Naive thymus-derived CD4-positive, alpha-beta T cell (primary cell): ENCODE measurements at places on chromosomes 13 and 19. TPM values are rescaled to one million over a fixed set of nuclear protein-coding genes. Genes with fewer than 3 reads are reported as not detected.

TRPC4 gene
- total RNA-seq, result not detected in 2 replicates

DNA sequence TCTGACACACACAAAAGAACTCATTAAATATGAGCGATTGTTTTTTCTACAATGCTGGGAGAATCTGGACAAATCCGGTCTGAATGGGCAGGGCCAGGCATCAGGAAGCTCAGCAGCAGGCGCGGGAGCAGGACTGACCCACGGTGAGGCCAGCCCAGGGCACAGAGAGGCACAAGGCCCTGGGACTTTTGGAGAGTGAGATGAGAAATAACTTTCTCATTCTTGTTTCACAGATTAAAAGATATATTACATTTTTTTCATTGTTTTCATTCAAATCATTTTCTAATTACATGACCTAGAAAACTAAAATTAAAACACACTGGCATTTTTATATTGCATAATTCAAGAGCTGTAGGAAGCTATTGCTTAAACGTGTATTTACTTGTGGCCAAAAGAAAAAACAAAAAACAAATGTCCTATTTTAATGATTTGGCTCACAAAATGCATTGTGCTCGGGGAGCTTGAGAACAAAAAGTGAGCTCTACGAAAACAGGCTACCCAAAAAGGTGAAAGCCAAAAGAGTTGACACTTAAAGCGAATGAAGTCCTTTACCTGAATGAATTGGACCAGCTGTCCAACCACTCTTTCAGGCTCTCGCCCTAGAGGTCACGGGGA is 133.1 kb downstream of the TNFRSF19 start:
- DNase-seq, result no peak
- H3K27ac ChIP-seq, result no peak overlapping the region
- no peak overlapping the region for H3K4me3 ChIP-seq
- H3K4me1 ChIP-seq, result no peaks in the 10 kb centered on the region
- H3K36me3 ChIP-seq, result no peaks in the 10 kb centered on the region

TEX101 gene
- total RNA-seq, result not detected

DNA sequence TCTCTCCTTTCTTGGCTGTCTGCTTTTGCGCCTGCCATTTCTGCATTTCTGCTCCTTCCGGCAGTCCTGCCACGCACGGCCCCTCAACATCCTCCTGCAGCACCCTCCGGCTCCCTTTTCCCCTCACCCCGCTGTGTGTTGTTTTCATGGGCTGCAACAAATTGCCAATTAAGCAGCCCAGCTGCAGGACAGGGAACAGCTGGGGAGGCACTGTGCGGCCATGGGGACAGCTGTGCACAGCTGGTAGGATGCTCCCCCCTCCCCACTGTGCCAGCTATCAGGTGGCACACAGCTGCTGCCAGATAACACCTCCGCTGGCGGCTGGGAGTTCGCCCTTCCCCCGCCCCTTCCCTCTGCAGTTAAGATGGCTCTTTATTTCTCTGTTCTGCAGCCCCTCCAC is 25.4 kb downstream of the LYL1 start:
- H3K36me3 ChIP-seq, result no peaks in the 10 kb centered on the region
- H3K27me3 ChIP-seq, result no peaks in the 10 kb centered on the region
- no peak for DNase-seq
- H3K4me1 ChIP-seq, result no peaks in the 10 kb centered on the region
- H3K27ac ChIP-seq, result no peak overlapping the region

GRCh38 chr19:37973666-37974065 is 66.7 kb downstream of the SIPA1L3 start:
- no peaks in the 10 kb centered on the region for H3K4me1 ChIP-seq
- no peak overlapping the region for H3K27ac ChIP-seq

DNA sequence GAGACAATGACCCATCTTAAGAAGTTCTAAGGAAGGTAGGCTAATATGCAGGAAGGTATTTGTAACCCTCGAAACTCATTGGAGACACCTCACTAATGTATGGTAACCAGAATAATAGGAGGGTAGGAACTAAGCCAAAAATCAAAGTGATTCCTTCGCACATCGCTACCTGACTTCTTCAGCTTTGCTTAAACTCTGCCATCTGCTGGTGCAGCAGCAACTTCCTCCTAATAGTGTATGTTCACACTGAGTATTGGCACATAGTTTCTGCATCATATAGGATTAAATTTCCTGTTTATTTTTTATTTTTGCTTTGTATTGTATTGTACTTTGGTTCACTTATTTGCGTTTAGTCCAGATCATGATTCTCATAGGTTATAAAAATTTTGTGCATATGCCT is 676.2 kb downstream of the GPC5 start:
- DNase-seq, result no peak
- H3K27ac ChIP-seq, result no peak overlapping the region
- H3K36me3 ChIP-seq, result no peaks in the 10 kb centered on the region

DNA sequence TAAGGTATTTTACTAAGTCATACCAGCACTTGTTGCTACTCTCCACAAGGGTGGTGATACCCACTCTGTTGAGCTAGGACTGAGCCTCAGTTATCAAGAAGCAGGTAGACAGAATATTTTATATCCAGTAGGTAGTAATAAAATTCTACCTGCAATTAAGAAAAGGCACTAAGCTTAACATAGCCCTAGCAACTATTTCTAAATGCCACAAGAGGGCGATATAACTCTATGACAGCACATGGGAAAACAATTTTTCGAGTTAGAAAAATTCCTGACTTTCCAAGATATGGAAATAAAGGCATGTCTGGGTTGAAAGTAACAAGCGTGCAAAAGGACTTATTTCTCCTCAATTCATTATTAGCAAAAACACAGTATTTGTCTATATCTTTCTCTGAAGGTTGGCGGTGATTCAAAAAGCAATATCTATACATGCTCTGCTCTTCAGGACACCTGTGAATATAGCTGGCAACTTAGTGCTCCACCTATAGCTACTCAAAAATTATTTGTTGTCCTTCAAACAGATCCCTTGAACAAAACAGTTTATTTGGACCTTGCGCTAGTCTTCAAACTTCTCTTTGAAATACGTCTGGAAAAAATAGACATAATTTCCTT is 14.7 kb downstream of the CCDC169 start:
- no peaks in the 10 kb centered on the region for H3K36me3 ChIP-seq
- no peaks in the 10 kb centered on the region for H3K4me1 ChIP-seq
- no peak overlapping the region for H3K4me3 ChIP-seq
- H3K27me3 ChIP-seq, result peaks cover 5% of the 10 kb centered on the region

DNA sequence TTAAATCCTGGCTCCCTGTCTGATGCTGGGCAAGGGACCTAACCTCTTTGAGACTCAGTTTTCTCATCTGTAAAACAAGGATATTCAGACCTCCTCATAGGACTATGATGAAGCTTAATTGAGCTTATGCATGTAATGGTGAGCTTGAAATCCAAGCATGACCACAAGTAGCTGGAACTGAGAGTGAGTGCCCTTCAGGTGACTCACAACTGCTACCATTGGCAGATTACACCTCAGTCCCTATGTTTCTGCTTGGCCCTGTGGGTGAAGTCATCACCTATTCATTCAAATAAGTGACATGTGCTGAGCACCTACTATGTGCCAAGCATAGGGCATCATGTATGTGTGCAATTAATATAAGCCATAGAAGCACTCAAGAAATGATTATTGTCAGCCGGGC is 25.7 kb downstream of the NOVA2 start:
- no peaks in the 10 kb centered on the region for H3K36me3 ChIP-seq
- H3K4me1 ChIP-seq, result no peaks in the 10 kb centered on the region
- no peaks in the 10 kb centered on the region for H3K27me3 ChIP-seq
- DNase-seq, result no peak
- H3K27ac ChIP-seq, result no peak overlapping the region
- H3K4me3 ChIP-seq, result no peak overlapping the region

GRCh38 chr13:76647550-76647949 is 238.7 kb downstream of the KCTD12 start:
- DNase-seq, result no peak
- no peak overlapping the region for H3K27ac ChIP-seq
- H3K4me3 ChIP-seq, result no peak overlapping the region
- H3K36me3 ChIP-seq, result no peaks in the 10 kb centered on the region
- H3K27me3 ChIP-seq, result no peaks in the 10 kb centered on the region

- no peak overlapping the region for H3K4me3 ChIP-seq
- H3K27ac ChIP-seq, result no peak overlapping the region
- peaks cover 22% of the 10 kb centered on the region for H3K4me1 ChIP-seq
- no peak for DNase-seq
These were observed 34.9 kb upstream of the RCBTB2 start for GRCh38 chr13:48567515-48568369.

DNA sequence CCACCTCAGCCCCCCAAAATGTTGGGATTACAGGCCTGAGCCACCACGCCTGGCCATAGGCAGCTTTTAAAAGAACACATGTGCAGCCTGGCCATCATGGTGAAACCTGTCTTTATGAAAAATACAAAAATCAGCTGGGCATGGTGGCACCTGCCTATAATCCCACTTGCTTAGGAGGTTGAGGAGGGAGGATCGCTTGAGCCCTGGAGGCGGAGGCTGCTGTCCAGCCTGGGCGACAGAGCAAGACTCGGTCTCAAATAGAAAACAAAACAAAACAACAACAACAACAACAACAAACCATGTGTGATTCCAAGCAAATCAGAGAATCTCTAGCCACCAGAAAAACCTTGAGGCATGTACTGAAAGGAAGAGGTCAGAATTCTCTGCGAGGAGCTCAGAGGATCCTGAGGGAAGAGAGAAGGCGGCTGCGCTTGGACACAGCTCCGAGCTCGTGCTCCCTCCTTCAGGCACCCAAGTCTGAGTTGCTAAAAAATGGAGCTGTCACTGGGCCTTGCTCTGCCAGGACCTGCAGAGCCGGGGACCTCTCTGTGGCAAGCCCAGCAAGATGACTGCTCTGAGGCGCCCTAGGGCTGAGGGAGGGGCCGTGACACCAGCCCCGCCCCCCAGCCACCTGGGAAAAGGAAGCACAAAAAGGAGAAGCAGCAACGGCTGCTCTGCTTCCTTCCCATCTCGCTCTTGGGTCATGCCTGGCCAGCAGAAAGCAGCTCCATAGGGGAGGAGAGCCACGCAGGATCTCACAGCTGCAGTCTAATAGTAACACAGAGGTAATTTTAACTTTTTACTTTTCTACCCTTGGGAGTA is at the start of gene ARL11:
ARL11 (plus strand) TSS at position 677 of the 822 bp plus-strand sequence. CDS start 1,941 bp downstream, outside the sequence.
- no peaks in the 10 kb centered on the region for H3K27me3 ChIP-seq
- H3K4me3 ChIP-seq, result peak within 1 kb of the TSS; percentile 40
- H3K36me3 ChIP-seq, result no peaks in the 10 kb centered on the region
- no peak within 1 kb of the TSS for H3K27ac ChIP-seq
- no peaks in the 10 kb centered on the region for H3K4me1 ChIP-seq

PCDH20 gene
- not detected in 2 replicates for total RNA-seq

DMPK gene
- 22.9 TPM for total RNA-seq

GRCh38 chr19:10568062-10568825 is 535 bp downstream of the CDKN2D start:
- H3K4me1 ChIP-seq, result peaks cover 29% of the 10 kb centered on the region
- peak overlapping the region; percentile 92 for H3K27ac ChIP-seq
- H3K36me3 ChIP-seq, result no peaks in the 10 kb centered on the region

- H3K4me3 ChIP-seq, result no peak overlapping the region
- H3K4me1 ChIP-seq, result no peaks in the 10 kb centered on the region
- no peak for DNase-seq
- no peaks in the 10 kb centered on the region for H3K36me3 ChIP-seq
- no peaks in the 10 kb centered on the region for H3K27me3 ChIP-seq
These were observed 32.3 kb downstream of the KCTD4 start for GRCh38 chr13:45168555-45168930.

PTH2 gene
- not detected for total RNA-seq

DNA sequence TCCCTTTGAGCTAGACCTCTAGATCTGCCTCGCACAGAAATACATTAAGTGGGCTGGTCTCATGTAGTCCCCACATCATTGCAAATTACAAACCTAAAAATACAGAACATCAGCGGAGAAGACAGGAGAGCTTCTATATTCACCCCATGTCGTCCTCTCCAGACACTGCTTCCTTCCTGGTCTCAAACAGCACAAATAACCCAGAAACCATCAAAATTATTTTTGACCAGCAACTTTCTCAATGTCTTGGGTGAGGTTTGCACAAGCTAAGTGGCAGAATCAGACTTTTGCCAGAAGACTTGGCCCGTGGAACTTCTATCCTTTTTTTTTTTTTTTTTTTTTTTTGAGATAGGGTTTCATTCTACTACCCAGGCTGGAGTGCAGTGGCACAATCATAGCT is 28.2 kb downstream of the CLEC17A start:
- no peaks in the 10 kb centered on the region for H3K36me3 ChIP-seq
- DNase-seq, result no peak
- H3K4me3 ChIP-seq, result no peak overlapping the region
- H3K27ac ChIP-seq, result no peak overlapping the region
- no peaks in the 10 kb centered on the region for H3K27me3 ChIP-seq
- no peaks in the 10 kb centered on the region for H3K4me1 ChIP-seq

GRCh38 chr19:970695-971094 is 13.4 kb upstream of the WDR18 start:
- no peak for DNase-seq
- no peaks in the 10 kb centered on the region for H3K36me3 ChIP-seq
- no peaks in the 10 kb centered on the region for H3K27me3 ChIP-seq
- H3K27ac ChIP-seq, result no peak overlapping the region
- no peak overlapping the region for H3K4me3 ChIP-seq

TMEM255B gene
- 1.0 TPM for total RNA-seq

- H3K27me3 ChIP-seq, result peaks cover 27% of the 10 kb centered on the region
- no peak overlapping the region for H3K27ac ChIP-seq
- no peak for DNase-seq
- H3K4me3 ChIP-seq, result no peak overlapping the region
- H3K4me1 ChIP-seq, result no peaks in the 10 kb centered on the region
These were observed 2.2 kb upstream of the IL11 start for GRCh38 chr19:55372316-55373081.

LYPD3 gene
- 8.9 TPM for total RNA-seq

CDC16 gene
- total RNA-seq, result 88.7 TPM

PABPC3 gene
- 0.22 TPM for total RNA-seq

DNA sequence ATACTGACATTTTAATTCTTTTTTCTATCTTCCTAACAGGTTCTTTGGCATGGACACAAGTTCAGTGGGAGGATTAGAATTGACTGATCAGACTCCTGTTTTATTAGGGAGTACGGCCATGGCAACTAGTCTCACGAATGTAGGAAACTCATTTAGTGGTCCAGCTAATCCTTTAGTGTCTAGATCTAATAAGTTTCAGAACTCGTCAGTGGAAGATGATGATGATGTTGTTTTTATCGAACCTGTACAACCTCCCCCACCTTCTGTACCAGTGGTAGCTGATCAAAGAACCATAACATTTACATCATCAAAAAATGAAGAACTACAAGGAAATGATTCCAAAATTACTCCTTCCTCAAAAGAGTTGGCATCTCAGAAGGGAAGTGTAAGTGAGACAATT is 34.5 kb downstream of the ZMYM2 start:
- no peak for DNase-seq
- H3K4me1 ChIP-seq, result peaks cover 8% of the 10 kb centered on the region
- H3K36me3 ChIP-seq, result peaks cover 9% of the 10 kb centered on the region
- no peak overlapping the region for H3K27ac ChIP-seq

GRCh38 chr13:97117388-97117910 is 104.7 kb upstream of the MBNL2 start:
- no peaks in the 10 kb centered on the region for H3K4me1 ChIP-seq
- no peak for DNase-seq
- no peak overlapping the region for H3K27ac ChIP-seq
- no peaks in the 10 kb centered on the region for H3K27me3 ChIP-seq
- no peak overlapping the region for H3K4me3 ChIP-seq

- peak overlapping the region; percentile 67 for H3K4me3 ChIP-seq
- H3K36me3 ChIP-seq, result no peaks in the 10 kb centered on the region
- DNase-seq, result peak; percentile 70
- H3K4me1 ChIP-seq, result peaks cover 80% of the 10 kb centered on the region
- peak overlapping the region; percentile 69 for H3K27ac ChIP-seq
- H3K27me3 ChIP-seq, result no peaks in the 10 kb centered on the region
These were observed 13.8 kb downstream of the STK24 start for GRCh38 chr13:98563071-98563470.

IL17D gene
- total RNA-seq, result not detected
